Activated effector memory CD4-positive, alpha-beta T cell treated with anti-CD3 and anti-CD28 coated beads, Interleukin-2, amount 50 U/mL, for 16 hours (primary cell): ENCODE measurements at places on chromosomes 3 and 15.

DNA sequence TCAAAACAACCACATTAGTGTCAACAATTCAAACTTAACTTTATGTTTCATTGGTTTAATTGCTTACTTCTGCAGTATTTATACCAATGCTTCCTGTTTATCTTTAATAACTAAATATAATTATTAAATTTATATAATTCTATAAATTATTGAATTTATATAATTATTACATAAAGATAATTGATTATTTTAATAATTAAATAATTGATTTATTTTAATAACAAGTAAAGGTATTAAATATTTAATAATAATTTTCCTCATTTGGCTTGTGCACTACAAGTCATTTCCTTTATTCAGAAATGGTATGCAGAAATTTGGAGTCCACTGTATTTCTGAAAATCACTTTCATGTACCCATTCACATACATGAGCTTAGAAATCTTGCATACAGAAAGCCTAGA, 156.2 kb upstream of the NSMCE3 start:
- DNase-seq, result no peak

DNA sequence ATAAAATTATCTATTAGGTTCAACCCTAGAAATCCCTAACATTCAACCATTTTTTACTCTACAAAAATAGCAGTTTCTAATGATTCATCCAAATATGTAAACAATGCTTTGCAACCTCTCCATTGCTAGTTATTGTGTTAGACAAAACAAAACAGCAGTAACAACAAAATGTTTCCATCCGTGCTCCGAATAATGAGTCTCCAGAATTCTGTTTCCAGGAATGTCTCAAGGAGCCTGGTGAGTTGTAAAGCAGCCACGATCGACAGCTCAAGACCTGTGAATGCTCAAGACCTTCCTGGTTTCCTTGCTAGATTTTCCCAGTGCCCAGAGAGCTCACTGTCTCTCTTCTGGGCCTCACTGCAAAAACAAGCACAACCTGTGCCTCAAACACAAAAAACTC, 49.9 kb downstream of the CHRD start:
- DNase-seq, result no peak

- peak; percentile 92 for DNase-seq
Measured at GRCh38 chr3:10738688-10739372, 77.2 kb upstream of the SLC6A11 start.

GRCh38 chr15:98977441-98977840, 30.2 kb downstream of the PGPEP1L start:
- no peak for DNase-seq

GRCh38 chr3:72128921-72129320, 344.0 kb upstream of the PROK2 start:
- no peak for DNase-seq

GRCh38 chr3:140187656-140188221, 252.8 kb downstream of the CLSTN2 start:
- DNase-seq, result no peak

- no peak for DNase-seq
Measured at GRCh38 chr15:64560998-64561397, 100.6 kb downstream of the ZNF609 start.

DNA sequence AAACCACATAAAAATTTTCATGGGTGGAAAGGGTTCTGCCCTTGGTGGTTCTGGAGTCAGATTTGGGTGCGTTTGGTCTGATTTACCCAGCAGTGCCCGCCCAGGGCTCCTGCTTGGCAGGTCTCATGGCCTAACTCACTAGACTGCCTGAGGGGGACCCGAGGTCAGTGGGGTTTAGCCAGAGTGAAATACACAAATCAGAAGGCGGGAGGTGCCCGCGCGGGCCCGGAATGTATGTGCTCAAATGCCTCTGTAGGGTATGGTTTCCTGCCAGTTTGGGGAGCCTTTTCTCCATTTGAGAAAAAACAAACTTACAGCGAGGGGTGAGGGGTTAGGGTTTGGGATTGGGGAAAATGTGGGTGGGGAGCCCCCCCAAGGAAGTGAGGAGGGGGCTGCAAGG, 70.9 kb upstream of the POLG start:
- no peak for DNase-seq

DNA sequence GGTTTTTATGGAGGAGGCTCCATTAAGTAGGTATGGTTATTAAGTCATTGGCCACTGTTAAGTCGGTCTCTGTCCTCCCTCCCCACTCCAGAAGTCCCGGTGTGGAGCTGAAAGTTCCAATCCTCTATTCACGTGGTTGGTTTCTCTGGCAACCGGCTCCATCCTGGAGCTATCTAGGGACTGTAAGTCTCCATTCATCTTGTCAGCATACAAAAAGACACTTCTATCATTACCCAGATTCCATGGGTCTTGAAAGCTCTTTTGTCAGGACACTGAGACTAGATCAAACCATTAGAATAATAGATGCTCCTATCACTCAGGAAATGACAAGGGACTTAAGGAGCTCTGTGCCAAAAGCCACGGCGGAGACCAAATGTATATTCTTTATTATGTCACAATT, 110.3 kb downstream of the PIK3CB start:
- no peak for DNase-seq

- no peak for DNase-seq
Measured at GRCh38 chr15:77599899-77600298, 32.8 kb downstream of the LINGO1 start.

DNA sequence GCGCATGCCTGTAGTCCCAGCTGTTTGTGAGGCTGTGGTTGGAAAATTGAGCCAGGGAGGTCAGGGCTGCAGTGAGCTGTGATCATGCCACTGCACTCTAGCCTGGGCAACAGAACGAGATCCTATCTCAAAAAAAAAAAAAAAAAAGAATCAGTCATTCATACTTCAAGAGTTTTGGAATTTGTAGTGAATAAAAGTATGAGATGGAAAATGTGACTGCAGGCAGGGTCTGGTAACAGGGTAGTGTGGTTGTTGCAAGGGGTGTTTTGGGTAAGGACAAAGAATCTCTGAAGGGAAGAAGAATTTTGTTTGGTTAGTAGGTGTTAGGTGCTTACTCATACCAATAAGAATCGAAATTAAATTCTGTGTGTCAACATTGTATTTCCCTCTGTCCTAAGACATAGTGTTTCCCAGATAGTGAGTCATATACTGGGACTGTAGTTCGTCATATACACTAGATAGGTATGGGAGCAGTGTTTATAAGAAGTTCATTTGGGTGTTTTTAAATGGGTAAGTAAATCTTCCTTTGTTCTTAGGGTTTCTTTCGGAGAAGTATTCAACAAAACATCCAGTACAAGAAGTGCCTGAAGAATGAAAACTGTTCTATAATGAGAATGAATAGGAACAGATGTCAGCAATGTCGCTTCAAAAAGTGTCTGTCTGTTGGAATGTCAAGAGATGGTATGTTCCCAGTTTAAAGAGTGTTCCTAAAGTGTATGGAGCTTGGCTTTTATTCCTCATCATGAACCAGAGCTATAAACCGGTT, 14.2 kb downstream of the NR1D2 start:
- DNase-seq, result no peak

DNA sequence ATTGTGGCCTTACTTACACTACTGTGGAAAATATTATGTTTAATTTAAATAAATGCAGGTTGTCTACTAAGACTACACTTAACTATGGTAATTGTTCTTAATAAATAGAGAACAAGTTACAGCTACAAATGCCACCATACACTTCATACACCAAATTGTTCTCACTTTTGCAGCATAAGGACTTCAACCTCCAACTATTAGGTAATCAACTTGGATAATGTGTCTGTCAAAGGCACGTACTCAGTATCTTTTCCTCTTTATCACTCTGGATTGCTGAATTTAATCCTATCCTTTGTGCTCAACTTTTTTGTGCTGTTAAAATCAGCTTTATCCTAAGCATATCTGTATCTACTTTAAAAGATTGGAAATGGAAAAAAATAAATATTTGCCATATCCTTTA, 41.6 kb upstream of the TMEM87A start:
- DNase-seq, result no peak

GRCh38 chr3:158810823-158811724, 9.2 kb downstream of the MFSD1 start:
- no peak for DNase-seq

- no peak for DNase-seq
Measured at GRCh38 chr3:140341817-140342403, 336.0 kb upstream of the TRIM42 start.

DNA sequence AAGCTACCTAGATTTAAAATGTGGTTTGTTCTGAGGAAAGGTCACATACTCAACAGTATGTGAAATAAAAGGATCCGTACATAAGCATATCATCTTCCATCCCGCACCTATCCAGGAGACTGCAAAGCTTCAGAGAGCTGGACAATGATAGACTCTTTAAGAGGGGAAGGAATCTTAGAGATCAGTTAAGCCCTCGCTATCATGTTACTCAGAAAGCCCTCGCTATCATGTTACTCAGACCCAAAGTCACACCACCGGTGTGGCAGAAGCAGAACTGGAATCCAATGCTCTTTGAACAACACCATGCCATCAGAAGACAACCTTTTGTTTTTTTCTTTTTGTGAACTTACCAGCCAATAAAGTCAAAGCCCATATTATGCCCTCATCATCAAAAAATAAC, 5.8 kb downstream of the ANO10 start:
- no peak for DNase-seq

GRCh38 chr15:60392601-60392985, 5.2 kb downstream of the ANXA2 start:
- DNase-seq, result peak; percentile 72
